ENCODE measurements at places on chromosomes 11 and 22.

GRCh38 chr22:43228330-43228729 is 41.4 kb upstream of the TTLL12 start:
- no peaks in the 10 kb centered on the region for H3K36me3 ChIP-seq
- H3K4me3 ChIP-seq, result no peak overlapping the region
- H3K27me3 ChIP-seq, result peaks cover 26% of the 10 kb centered on the region
- no peak for DNase-seq
- H3K4me1 ChIP-seq, result peaks cover 8% of the 10 kb centered on the region
- H3K27ac ChIP-seq, result no peak overlapping the region

DNA sequence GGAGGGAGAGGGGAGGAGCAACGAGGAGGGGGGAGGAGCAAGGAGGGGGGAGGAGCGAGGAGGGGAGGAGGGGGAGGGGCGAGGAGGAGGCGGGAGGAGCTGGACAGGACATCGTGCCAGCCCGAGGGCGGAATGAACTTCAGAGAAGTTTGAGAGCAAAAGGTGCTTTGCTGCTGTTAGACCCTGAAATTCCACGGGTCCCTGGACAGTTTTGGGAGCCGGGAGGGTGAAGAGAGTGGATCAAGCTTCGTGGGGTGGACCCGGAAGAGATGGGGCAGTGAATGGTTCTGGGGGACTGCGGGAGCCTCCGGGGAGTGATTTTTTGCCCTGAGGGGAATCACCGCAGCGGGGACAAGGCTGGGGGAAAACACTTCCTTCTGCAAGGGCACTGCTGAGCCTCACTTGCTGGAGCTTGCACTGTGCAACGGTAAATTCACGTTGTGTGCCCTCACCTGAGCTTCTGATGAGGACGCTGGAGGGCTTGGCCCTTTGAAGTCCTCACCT is 10.7 kb upstream of the NLRP6 start:
- peak; percentile 56 for DNase-seq
- H3K36me3 ChIP-seq, result no peaks in the 10 kb centered on the region
- peaks cover 18% of the 10 kb centered on the region for H3K4me1 ChIP-seq
- H3K27ac ChIP-seq, result peak overlapping the region; percentile 99
- H3K4me3 ChIP-seq, result peak overlapping the region; percentile 96

GRCh38 chr11:64198511-64198910 is 8.0 kb upstream of the FERMT3 start:
- H3K27ac ChIP-seq, result no peak overlapping the region
- no peak overlapping the region for H3K4me3 ChIP-seq
- peaks cover 3% of the 10 kb centered on the region for H3K4me1 ChIP-seq
- H3K27me3 ChIP-seq, result no peaks in the 10 kb centered on the region

GRCh38 chr11:67284811-67285540 is 4.1 kb upstream of the ANKRD13D start:
- H3K27me3 ChIP-seq, result no peaks in the 10 kb centered on the region
- H3K4me3 ChIP-seq, result no peak overlapping the region
- DNase-seq, result no peak
- no peak overlapping the region for H3K27ac ChIP-seq
- H3K4me1 ChIP-seq, result peaks cover 26% of the 10 kb centered on the region

- peaks cover 67% of the 10 kb centered on the region for H3K4me1 ChIP-seq
- H3K27me3 ChIP-seq, result no peaks in the 10 kb centered on the region
- peaks cover 21% of the 10 kb centered on the region for H3K36me3 ChIP-seq
- peak overlapping the region; percentile 89 for H3K27ac ChIP-seq
- DNase-seq, result no peak
- H3K4me3 ChIP-seq, result peak overlapping the region; percentile 65
These were observed 5.1 kb downstream of the CD82 start for GRCh38 chr11:44570411-44571155.

DNA sequence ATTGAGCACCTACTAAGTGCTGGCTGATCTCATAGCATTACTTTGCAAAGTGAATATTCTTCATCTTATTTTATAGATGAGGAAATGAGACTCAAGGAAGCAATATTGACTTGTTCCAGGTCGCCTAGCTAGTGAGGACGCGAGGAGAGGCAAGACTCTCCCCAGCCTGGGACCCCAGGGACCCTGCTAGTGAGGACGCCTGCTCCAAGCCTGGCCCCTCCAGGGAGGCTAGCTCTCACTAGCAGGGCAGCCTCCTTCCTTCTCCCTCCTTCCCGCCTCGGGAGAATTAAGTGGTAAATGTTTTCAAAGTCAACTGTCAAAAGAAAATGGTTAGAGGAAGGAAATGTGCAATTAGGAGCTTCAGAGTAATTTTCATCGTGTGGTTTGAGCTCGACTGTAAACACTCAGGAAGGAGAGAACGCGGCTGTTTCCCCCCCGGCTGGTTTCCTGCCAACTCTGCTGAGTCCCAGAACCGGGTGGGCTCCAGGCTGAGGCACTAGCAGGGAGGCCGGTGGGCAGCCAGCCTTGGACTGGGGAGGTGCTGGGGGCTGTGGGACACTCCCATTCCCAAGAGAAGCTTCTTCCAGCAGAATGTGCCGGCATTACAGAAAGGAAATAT is 17.9 kb downstream of the MYEOV start:
- H3K36me3 ChIP-seq, result no peaks in the 10 kb centered on the region
- no peaks in the 10 kb centered on the region for H3K27me3 ChIP-seq
- peak overlapping the region; percentile 1 for H3K4me3 ChIP-seq
- peaks cover 22% of the 10 kb centered on the region for H3K4me1 ChIP-seq
- DNase-seq, result no peak

DNA sequence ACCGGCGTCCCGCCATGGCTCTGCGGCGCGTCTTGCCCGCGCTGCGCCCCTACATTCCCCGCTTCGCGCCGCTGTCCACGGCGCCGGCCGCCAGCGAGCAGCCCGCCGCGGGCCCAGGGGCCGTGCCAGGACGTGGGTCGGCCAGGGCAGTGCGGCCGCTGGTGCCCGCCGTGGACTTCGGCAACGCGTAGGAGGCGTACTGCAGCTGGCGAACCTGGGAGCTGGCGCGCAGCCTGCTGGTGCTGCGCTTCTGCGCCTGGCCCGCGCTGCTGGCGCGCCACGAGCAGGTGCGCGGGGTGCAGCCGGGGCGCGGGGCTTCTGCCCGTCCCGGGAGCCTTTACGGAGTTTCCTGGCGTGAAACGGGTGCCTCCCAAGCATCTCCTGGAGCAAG is 20.1 kb downstream of the DGCR6L start:
- no peaks in the 10 kb centered on the region for H3K36me3 ChIP-seq
- DNase-seq, result no peak
- peaks cover 7% of the 10 kb centered on the region for H3K4me1 ChIP-seq
- H3K4me3 ChIP-seq, result peak overlapping the region; percentile 52
- H3K27ac ChIP-seq, result no peak overlapping the region

DNA sequence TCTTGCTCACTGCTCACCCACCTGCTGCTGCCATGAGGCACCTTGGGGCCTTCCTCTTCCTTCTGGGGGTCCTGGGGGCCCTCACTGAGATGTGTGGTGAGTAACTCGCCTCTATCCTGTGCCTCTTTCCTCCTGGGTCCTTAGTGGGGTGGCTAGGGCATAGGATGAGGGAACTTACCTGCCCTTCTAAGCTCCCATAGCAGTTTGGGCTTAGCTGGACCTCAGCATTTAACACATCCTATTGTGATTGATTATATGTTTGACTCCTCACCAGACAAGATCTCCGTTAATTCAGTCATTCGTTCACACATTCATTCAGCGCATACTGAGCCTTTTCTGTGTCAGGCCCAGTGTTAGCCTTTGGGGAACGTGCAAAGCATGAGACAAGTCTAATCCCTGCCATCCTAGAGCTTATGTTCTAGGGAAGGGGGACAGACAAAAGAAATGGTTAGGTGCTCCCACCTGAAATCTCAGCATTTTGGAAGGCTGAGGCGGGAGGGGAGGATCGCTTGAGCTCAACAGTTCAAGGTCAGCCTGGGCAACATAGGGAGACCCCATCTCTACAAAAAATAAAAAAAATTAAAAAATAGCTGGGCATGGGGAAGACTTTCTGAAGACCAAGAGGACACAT is 441 bp downstream of the TCN2 start:
- H3K36me3 ChIP-seq, result no peaks in the 10 kb centered on the region
- no peaks in the 10 kb centered on the region for H3K27me3 ChIP-seq
- DNase-seq, result no peak
- H3K4me3 ChIP-seq, result peak overlapping the region; percentile 99

GRCh38 chr11:65279741-65280440 is 18.1 kb downstream of the POLA2 start:
- no peaks in the 10 kb centered on the region for H3K27me3 ChIP-seq
- peaks cover 12% of the 10 kb centered on the region for H3K36me3 ChIP-seq
- no peak overlapping the region for H3K27ac ChIP-seq
- H3K4me1 ChIP-seq, result no peaks in the 10 kb centered on the region
- no peak overlapping the region for H3K4me3 ChIP-seq
- no peak for DNase-seq

DNA sequence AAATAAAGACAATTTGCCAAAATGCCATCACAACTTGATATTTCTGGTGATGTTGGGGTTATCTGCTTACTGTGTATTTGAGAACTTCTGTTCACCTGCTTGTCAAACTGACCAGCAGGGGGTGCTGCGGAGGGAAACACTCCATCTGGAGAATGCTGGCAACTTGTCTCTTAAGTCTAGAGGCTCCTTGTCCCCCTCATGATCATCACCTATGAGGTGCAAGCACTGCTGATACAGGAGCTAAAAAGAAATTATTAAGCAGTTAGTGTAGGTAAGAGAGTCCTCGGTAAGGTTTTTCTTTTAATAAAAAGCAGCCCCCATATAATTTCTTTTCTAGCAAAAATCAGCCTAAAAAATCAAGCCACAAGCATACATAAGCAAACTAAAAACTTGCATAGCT is 32.7 kb upstream of the GLYATL1B start:
- H3K27ac ChIP-seq, result peak overlapping the region; percentile 75
- H3K27me3 ChIP-seq, result no peaks in the 10 kb centered on the region
- peak overlapping the region; percentile 22 for H3K4me3 ChIP-seq
- H3K36me3 ChIP-seq, result peaks cover 27% of the 10 kb centered on the region
- DNase-seq, result peak; percentile 58

DNA sequence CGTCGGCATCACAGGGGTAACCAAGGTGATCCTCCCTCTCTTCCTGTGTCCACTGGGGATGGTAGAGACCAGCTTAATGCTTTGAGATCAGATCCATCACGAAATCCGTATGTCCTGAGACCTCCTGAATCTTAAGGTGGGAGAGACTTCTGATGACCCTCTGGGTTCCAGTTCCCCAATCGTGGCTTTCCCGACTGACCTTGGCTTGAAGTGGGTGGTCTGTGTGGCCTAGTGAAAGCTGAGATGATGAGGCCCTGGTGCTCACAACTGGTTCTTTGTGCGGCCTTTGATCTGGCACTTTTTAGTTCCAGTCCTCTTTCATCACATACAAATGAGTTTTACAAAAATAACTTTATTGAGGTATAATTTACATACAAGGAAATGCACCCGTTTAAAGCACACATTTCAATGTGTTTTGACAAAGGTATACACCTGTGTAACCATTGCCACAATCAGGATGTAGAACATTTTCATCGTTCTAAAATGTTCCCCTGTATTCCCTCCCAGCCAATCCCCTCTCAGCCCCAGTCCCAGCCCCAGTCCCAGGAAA is 6.1 kb downstream of the MIAT start:
- no peaks in the 10 kb centered on the region for H3K27me3 ChIP-seq
- H3K36me3 ChIP-seq, result no peaks in the 10 kb centered on the region
- H3K4me1 ChIP-seq, result peaks cover 45% of the 10 kb centered on the region
- peak overlapping the region; percentile 89 for H3K27ac ChIP-seq
- no peak for DNase-seq

DNA sequence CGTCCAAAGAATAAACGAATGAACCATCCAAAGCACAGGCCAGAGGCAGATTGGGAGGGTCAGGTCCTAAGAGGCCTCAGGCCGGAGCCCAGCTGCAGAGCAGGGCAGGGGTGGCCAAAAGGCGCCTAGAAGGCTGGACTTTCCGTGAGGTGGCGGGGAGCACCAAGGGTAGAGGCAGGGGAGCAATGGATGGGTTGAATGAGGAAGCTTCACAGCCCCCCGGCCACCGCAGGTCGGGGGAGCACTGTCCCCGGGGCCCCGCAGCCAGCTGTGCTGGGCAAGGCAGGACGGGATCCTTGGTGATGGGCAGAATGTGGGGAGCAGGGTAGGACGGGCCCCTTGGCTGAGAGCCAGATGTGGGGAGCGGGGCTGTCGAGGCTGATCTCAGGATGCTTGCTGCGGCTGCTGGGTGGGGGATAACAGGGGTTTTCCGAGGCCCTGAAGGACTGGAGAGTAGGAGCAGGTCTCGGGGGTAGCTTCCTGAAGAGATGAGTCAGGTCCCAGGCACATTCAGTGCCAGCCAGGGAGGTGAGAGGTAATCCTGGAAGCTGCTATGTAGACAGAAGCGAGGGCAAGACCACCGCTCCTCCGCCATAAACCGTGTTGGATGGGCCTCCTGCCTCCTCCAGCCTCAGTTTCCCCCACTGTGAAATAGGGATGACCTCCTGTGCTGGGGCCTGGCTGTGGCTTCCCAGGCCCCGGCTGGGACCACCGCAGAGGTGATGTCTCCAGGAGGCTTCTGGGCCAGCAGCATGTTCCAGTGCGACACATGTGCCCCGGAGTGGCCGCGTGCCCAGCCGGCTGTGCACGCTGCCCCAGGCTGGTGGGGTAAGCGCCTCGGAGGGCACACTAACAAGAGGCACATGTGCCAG is 34.6 kb upstream of the KCNQ1OT1 start:
- H3K4me3 ChIP-seq, result no peak overlapping the region
- H3K27me3 ChIP-seq, result no peaks in the 10 kb centered on the region
- peaks cover 5% of the 10 kb centered on the region for H3K36me3 ChIP-seq
- DNase-seq, result no peak

GRCh38 chr22:37971475-37972434 is 12.6 kb downstream of the SOX10 start:
- peaks cover 35% of the 10 kb centered on the region for H3K36me3 ChIP-seq
- H3K4me1 ChIP-seq, result peaks cover 5% of the 10 kb centered on the region
- no peak for DNase-seq
- no peak overlapping the region for H3K27ac ChIP-seq
- no peaks in the 10 kb centered on the region for H3K27me3 ChIP-seq

DNA sequence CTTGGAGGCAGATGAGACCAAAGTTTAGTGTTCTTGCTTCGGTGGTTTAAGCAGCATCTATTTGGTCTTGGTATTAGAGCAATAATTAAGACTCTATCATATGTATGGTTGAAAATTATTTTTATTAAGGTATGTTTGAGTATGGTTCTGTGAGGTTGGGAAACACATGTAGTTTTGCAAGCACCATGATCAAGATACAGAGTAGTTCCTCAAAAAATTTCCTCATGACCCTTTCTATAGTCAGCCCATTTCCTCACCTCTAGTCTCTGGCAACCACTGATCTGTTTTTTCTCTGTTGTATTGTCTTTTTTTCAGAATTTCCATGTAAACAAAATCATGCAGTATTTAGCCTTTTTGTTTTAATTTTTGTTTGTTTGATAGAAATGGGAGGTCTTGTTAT is 18.4 kb downstream of the MTMR3 start:
- no peak overlapping the region for H3K27ac ChIP-seq
- H3K27me3 ChIP-seq, result no peaks in the 10 kb centered on the region
- no peaks in the 10 kb centered on the region for H3K36me3 ChIP-seq
- DNase-seq, result no peak
- peaks cover 22% of the 10 kb centered on the region for H3K4me1 ChIP-seq
